ENCODE measurements at places on chromosomes 13 and 19.

- no peak for DNase-seq
Measured at GRCh38 chr13:64849196-64849595, 2380.9 kb downstream of the PCDH9 start.

GRCh38 chr13:29564373-29564772 lies 31.1 kb downstream of the SLC7A1 start:
- no peak for DNase-seq

GRCh38 chr13:114021464-114022308 lies 47.8 kb upstream of the C13orf46 start:
- no peak for DNase-seq

DNA sequence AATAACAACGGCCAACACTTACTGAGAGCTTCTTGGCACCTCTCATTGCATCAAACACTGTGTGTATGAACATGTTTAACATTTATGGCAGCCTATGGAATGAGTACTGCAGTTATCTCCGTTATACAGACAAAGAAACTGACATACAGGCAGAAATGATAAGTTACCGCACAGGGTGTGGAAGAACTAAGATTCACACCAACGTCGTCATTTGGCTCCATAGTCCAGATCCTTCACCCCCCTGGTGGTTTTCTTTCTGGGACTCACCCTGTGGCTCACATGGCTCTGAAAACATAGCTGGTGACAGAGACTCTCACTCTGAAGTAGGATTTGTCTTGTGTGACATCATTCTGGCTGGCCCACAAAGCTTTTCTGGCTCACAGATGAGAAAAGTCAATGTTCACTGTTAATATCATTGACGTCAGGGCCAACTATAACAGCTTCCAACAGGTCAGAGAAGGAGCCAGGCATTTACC lies 230.1 kb downstream of the DLEU7 start:
- DNase-seq = no peak

GRCh38 chr19:57380923-57381322 lies 8.7 kb upstream of the ZNF548 start:
- no peak for DNase-seq

GRCh38 chr13:50474088-50474662 lies 369.3 kb downstream of the DLEU7 start:
- no peak for DNase-seq

DNA sequence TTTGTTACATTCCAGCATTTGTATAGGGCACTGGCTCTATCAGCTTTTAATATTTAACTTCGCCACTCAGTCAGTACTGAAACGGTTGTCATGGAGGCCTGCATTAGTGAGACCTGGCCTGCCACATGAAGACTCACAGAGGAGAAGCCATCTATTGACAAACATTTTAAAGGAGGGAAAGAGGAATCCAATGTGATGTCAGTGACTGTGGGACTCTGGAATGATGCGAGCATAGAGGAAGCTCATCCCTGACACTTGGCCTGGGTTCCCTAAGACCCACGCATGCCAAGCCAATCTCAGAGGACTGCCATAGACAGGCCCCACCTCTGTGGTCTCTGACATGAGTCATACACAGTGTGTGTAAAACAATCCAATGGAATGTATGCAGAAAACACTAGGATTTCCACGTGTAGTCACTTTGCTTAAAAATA lies 7.9 kb upstream of the DPY19L3 start:
- DNase-seq = no peak

Measured in NCI-H1105 treated with DMSO at 0.1 percent for 48 hours (cell line).